Activated CD8-positive, alpha-beta memory T cell treated with anti-CD3 and anti-CD28 coated beads for 48 hours (primary cell): ENCODE measurements at places on chromosomes 13 and 19.

GRCh38 chr19:18839465-18840287, 7.9 kb downstream of the UPF1 start:
- no peak for DNase-seq

GRCh38 chr19:5143471-5144411, 174.8 kb downstream of the KDM4B start:
- DNase-seq = no peak

DNA sequence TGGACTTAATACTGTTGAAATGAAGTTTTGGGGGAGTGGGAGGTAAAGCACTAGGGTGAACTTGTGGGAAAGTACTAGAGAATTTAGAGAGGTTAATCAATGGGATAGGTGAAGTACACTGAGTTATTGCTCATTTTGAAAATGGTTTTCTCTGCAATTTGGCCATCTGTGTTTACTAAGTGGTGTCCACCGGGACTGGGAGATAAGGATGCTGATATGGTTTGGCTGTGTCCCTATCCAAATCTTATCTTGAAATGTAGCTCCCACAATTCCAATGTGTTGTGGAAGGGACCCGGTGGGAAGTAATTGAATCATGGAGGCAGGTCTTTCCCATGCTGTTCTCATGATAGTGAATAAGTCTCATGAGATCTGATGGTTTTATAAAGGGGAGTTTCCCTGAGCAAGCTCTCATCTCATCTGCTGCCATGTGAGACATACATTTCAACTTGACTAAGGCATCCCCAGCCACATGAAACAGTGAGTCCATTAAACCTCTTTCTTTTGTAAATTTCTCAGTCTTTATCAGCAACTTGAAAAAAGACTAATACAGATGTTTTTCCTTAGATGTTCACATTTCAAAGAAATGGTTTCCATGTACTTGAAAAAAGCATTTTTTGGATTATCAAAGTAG, 1569.4 kb upstream of the PRR20A start:
- DNase-seq = no peak

DNA sequence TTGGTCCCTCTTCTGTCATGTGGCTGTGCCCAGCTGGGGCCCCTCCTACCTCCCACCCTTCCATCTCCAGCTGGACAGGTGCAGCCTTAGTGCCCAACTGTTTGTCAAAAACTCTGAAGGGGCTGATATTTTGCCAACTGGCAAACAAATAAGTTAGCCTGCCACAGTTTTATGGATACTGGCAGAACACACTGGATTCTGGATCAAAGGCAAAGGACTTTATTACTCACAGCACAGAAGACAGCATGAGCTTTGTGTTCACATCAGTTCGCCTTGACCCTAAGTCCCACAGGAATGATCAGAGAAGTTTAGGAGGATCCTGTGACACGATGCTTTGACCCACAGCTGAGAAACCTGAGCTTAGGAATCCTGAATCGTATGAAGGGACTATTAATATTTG, 16.4 kb downstream of the KLK2 start:
- DNase-seq = no peak

GRCh38 chr13:111646456-111646855, 326.0 kb downstream of the TEX29 start:
- DNase-seq = no peak

DNA sequence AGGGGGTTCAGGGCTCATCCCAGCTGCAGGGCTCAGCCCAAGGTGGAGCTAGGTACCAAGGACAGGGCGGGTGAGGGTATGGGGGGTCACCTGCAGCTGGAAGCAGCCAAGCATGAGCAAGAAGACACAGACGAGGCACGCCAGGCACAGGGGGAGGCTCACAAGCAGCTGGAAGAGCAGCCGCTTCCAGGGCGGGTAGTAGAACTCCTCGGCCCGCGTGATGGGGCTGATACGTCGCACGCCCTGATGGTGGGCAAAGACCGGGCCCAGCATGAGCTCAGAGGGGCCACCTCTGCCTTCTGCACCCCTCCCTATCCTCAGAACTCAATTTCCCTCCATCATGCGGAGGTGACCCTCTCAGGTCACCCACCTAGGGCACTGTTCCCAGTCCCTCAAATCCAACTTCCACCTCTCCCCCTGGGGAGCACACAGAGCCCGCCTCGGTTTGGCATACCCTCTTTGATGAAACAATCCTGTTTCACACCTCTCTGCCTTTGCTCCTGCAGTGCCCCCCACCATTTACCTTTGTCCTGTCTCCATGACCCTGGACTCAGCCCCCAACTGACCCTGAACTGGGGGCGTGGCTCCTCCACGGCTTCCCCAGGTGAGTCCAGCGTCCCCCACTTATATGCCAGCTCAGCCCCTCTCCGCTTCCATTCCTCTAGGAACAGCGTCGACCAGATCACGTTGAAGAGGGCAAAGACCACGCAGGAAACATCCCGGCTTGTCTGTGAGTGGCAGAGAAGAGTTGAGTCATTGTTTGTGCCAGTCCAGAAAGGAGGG, 4.2 kb downstream of the ANO8 start:
- no peak for DNase-seq

- DNase-seq = no peak
Measured at GRCh38 chr13:113078902-113079780, 26.4 kb upstream of the F7 start.

DNA sequence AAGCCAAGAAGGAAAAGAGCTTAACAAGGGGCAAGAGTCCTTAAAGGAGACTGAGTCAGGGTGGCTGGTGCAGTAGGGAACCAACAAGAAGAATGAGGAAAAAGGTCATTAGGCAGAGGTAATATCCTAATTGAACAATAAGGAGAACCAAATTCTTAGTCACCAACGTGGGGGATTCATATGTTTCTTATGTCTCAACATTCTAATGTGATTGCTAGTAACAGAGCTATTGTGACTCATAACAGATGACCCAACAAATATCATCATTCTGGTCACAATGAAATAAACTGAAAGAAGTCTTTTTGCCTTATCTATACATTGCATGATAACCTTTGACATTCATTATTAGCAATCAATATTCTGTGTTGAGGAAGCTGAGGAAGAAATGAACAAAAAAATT, 101.6 kb downstream of the RAP2A start:
- DNase-seq = no peak

GRCh38 chr19:53868091-53868891, 608 bp downstream of the MYADM start:
- DNase-seq = no peak

- no peak for DNase-seq
Measured at GRCh38 chr19:13974073-13974472, 21.8 kb downstream of the DCAF15 start.

DNA sequence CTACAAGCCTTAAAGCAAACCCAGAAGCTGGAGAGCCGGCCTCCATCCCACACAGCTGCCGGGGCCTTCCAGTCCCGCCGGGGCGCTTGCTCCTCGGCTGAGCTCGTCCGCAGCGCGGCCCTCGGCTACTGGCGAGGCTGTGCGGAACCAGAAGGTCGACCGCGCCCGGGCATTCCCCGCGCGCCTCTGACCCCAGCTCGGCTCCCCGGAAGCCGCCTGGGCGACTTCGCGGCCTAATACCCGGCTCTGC, 863 bp downstream of the ANKRD10 start:
- DNase-seq = no peak

DNA sequence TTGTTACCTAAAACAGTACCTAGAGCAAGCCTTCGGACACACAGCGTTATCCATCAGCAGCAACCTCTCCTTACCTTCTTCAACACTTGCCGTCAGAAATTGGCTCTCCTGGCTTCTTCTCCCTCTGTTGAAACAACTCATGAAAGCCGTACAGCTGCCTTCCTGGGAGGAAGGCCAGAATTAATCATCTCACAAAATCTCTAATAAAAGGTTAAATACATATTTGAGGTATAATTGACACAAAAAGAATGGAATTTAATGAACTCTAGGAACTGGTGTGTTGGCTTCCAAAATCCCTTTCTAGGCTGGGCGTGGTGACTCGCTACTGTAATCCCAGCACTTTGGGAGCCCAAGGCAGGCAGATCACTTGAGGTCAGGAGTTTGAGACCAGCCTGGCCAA, 37.3 kb upstream of the GTF2F2 start:
- no peak for DNase-seq

GRCh38 chr19:10112895-10113591, 1.6 kb downstream of the P2RY11 start:
- no peak for DNase-seq

GRCh38 chr13:109785141-109785891, 1.1 kb downstream of the IRS2 start:
- DNase-seq = no peak

- no peak for DNase-seq
Measured at GRCh38 chr13:86839221-86839620, 832.0 kb upstream of the SLITRK5 start.

DNA sequence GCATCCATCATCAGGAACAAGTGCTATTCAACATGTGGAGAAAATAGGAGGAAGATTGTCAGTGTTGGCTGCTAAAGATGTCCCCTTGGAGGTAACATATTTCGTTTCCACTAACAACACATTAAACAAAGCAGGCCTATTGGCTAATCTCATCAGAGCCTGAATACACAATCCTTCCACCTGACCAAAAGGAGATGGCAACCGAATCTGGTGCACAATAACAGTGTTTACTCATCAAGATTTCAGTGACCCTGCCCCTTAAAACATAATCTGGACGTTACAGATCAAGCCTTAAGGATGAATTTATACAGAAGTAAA, 582.5 kb downstream of the EFNB2 start:
- no peak for DNase-seq

DNA sequence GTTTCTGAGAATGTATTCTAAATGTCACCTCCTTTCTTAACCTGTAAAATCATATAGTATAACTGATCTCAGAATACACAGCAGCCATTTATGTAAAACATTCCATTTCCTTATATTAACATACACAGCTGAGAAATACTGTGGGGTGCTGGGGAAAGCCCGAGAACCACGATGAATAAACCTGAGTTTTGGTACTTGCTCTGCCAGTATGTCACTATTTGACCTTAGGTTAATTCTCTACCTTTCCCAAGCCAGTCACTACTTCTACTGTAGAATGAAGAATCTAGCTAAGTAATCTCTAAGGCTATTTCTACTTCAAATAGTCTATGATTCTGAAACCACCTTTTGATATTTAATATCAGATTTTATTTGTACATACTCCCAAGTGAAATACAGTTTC, 173.7 kb downstream of the TBC1D4 start:
- DNase-seq = no peak

GRCh38 chr19:56611288-56611687, 16.2 kb downstream of the ZNF71 start:
- DNase-seq = no peak

DNA sequence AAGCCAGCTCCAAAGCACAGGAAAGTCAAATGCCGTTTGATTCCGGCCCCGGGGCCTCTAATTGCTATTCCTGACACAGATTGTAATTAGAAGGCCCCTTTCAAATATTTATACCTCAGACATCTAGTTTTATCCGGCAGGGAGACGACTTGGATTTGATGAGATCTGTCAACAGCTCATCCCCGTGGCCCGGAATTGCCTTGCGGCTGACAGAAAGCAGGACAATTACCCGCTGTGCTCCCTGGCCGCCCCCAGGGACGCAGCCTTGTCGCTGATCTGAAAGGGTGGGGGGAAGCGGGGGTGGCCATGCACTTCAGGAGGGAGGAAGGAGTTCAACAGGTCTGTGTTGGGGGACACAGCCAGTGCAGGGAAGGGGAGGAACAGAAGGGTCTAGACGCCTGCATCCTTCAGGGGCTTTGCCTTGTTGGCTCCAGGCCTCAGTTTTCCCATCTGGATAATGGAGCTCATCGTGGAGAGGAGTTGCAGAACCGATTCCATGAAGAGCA, 1.8 kb upstream of the SHD start:
- DNase-seq = no peak

DNA sequence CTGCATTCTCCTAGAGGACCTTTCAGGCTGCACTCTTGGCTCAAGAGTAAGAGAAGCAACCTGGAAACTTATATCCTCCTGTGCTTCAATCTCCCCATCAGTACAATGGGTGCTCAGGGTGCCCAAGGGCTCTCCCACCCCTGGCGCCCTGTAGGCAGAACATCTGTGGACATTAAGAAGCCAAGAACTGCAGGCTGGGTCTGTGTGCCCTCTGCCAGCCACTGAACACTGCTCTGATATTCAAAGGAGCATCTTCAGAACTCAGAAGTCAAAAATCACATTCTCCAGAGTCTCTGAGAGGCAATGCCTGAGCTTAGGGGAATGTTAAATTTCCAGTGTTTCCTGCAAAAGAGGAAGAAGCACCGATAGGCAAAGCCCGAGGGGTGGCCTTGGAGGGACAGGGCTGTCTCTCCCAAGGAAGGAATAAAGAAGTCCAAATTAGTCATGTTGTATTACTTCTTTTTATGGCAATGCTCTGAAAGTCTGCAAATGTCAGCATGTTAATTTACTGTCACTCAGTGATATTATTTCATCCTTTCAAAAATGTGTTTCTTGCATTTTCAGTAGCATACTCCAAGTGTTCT, 88.1 kb downstream of the TSHZ3 start:
- no peak for DNase-seq

- DNase-seq = no peak
Measured at GRCh38 chr19:17893766-17894165, 22.0 kb downstream of the SLC5A5 start.

DNA sequence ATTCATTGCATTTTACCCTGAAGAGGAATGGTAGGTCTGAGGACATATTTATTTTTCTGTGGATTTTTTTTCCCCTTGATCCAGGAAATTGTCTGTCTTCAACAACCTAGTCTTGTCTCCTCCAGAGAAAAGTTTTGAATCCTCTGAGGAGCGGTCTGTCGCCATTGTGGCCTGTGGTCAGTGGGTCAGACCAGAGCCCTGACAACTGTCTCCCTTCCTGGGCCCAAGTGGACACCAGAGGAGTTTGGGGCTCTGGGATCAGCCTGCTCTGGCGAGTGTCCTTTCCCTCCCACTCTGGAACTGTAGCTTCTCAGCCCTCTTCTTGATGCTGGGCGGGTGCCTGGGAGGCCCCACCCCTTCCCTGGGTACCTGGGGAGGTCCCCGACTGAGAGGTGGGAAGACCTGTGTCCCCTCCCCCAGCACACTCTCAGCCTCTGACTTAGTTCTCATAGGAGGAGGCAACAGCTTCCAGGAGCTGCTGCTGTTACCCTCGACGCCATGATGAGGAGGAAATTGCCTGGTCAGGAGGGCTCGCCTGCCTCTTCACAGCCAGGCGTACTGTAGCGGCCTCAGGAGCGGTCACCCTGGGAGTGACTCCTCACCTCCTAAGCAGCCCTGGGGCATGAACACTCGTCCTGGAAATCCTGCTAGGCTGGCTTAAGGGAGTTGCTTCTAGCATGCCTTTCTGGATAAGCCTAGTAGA, 110.3 kb downstream of the GGACT start:
- DNase-seq = no peak

DNA sequence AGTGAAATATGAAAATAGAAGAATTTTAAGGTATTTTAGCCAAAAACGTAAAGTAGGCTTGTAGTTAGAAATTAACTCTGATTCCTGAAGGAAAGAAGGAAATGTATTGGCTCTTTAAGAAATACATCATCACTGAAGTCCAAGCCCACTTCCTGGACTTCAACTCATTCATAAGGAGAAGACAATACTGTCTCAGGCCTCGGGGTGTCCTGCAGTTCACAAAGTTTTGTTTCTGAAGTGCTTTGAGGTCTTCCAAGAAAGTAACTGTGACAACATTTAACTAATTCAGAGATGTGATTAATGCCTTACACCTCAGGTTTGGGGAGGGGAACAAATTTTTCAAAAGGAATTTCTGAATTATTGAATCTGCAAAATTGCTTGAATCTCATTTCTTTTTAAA, 65.8 kb upstream of the STARD13 start:
- DNase-seq = no peak

- no peak for DNase-seq
Measured at GRCh38 chr19:21052902-21053301, 29.1 kb upstream of the ZNF714 start.

- no peak for DNase-seq
Measured at GRCh38 chr19:32020538-32020937, 324.9 kb upstream of the ZNF507 start.

GRCh38 chr19:28554321-28555091, 658.4 kb downstream of the UQCRFS1 start:
- DNase-seq = no peak
